ENCODE measurements at places on chromosomes 1 and 21.

GRCh38 chr1:162541619-162542141 lies 19.8 kb upstream of the UAP1 start:
- DNase-seq, result no peak

GRCh38 chr1:33726274-33726804 lies 137.5 kb upstream of the HMGB4 start:
- no peak for DNase-seq

DNA sequence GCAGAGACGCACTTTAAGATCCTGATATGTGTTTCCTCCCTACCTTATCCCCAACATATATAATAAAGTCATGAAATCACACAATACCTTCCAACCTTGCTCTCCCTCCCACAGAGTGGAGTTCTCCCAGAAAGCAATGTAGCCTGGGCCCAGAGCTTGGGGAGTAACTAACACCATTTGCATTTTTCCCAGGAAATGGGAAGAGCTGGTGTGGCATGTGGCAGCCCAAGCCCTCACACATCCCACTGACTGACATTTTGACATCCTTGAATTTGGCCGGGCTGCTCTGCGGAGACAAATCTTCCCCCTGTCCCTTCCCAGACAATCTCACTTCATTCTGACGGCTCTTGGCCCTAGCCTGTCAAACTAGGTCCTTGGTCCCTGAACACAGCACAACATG lies 37.0 kb upstream of the ATP2B4 start:
- no peak for DNase-seq

DNA sequence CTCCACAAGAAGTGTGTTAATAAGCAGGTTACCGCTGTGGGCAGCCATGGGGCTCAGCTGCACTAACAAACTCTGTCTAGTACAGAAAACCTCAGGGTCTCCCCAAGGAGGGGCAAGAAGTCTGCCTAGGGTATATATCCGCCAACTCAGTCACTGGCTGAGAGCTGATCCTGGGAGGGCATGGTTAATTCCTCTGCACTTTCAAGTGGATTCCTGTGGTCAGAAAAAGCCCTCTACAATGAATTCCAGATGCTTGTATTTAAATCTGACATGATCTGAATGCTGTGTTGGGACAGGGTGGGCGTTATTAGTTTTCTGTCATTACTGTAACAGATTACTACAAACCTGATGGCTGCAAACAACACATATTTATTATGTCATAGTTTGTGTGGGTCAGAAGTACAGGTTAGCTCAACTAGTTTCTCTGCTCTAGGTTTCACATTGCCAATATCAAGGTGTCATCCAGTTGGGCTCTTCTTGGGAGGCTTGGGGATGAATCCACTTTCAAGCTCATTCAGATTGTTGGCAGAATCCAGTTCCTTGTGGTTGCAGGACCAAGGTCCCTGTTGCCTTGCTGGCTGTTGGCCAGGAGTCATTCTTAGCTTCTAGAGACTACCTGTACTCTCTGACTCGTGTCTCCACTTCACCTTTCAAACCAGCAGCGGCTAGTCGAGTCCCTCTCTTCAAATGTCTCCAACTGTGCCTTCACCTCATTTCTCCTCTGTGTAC lies 8.0 kb upstream of the SELE start:
- DNase-seq, result no peak

DNA sequence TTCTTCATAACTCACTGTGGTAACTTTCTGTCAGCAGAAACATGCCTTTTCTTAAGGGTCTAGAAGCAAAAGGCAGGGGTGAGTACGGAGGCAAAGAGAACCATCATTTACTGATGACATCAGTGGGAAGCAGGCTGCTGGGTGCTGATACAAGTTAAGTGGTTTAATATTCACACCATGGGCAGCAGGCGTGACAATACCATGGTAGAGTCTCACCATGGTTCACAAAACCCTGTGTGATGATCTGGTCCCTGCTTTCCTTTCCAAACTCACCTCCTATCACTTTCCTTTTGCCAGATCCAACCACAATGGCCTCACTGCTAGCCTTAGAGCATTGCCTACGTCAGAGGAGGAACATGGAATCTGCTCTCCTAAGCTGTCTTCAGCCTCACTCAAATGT lies 8.7 kb downstream of the MAB21L3 start:
- DNase-seq, result no peak

GRCh38 chr1:234973426-234974250 lies 155.0 kb downstream of the TOMM20 start:
- DNase-seq, result no peak

- no peak for DNase-seq
These were observed 116.4 kb downstream of the PGBD5 start for GRCh38 chr1:230309646-230310177.

DNA sequence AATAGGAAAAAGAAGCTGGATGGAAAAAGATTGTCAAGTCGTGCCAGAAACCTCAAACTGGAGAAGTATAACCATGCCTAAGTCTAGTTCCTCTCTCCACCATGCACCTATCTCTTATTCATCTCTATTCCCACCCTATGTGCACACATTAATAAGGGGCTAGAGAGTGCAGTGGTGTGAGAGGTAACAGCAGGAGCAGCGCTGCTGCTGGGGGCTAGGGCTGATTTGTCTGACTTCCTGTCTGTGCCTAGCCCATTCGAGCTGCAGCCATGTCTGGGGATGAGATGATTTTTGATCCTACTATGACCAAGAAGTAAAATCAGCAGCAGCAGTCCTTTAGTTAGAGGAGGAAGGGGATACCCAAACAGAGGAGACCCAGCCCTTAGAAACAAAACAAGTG lies 43.0 kb downstream of the TRIM33 start:
- no peak for DNase-seq

DNA sequence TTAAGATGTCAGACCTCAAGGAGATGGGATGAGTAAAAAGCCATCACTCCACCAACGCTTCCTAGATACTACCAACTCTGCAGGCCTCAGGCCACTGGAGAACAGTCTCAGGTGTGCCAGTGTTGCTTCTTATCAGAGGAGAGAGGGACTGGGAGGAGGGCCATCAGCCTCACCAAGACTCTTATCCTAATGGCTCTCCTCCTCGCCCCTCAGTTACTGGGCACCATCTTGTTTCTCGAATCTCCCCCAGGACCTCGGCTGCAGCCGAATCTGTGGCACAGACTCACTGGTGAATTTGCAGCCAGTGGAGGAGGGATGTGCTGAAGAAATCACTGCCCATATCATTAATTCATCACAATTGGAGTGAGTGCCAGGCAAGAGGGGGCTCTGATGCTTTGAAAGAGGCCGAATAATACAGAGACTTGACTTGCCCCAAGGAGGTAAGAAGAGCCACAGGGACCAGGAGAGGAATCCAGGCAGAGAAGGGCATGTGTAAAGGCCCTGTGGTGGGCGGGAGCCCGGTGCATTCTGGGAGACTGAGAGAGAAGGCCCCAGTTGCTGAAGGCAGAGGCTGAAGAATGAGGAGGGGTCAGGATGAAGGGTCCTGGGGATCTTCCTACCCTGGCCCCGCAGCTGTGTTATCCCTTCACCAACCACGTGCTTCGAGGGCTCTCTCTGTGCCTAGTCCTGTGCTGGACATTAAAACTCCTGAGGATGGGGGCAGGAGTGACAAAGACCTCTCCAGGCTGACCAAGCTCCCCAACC lies 129.8 kb downstream of the PTPRU start:
- no peak for DNase-seq

Data from stimulated activated CD8-positive, alpha-beta memory T cell treated with anti-CD3 and anti-CD28 coated beads, Interleukin-2, amount 100 ng/mL, for 48 hours (primary cell).